Myocyte (in vitro differentiated cells): ENCODE measurements at places on chromosomes 4 and X. TPM values are rescaled to one million over a fixed set of nuclear protein-coding genes. Genes with fewer than 3 reads are reported as not detected.
A peak's percentile ranks its signal among the peaks of the same experiment; 100 is the strongest.

The SPANXA1 gene
- total RNA-seq: not detected in 2 replicates

- no peak for DNase-seq
Observed at GRCh38 chr4:26607776-26608175, 23.9 kb downstream of the TBC1D19 start.

DNA sequence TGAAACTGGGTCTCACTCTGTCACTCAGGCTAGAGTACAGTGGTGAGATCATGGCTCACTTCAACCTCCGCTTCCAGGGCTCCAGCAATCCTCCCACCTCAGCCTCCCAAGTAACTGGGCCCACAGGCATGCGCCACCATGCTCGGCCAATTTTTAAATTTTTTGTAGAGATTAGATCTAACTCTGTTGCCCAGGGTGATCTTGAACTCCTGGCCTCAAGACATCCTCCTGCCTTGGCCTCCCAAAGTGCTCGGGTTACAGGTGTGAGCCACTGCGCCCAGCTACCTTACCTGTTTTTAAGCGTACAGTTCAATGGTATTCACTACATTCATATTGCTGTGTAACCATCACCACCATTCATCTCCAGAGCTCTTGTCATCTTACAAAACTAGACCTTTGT, 41.5 kb downstream of the ING2 start:
- DNase-seq: no peak

- DNase-seq: no peak
Observed at GRCh38 chr4:85889314-85889713, 414.4 kb downstream of the ARHGAP24 start.

DNA sequence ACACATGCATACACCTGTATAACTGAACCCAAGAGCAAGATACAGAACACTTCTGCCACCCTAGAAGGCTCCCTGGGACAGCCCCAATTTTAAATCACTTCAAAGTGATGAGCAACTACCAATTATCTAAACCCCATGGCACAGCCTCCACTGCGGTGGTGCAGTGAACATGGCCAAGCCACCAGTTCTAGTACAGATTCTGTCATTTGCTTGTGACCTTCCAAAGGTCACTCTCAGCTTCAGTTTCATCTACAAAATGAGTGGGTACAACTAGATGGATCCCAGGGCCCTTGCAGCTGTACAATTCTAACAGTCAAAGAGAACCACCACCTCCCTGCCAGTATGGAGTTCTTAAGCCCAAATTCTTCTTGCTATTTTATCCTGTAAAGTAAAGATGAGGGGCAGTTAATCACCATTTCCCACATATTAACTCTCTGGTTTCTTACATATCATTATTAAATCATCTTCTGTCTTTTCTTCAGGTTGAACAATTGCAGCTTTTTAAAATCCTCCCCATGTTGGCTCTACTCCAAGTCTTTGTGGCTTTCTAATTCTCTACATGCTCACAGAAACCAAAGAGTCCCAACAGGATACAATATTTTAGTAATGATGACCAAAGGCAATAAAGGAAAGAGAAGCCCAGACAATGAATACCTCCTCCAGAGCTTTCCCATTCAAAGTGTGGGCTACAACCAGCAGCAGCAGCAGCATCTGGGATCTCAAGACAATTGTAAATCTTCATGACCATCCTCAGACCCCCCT, 39.0 kb upstream of the GPM6B start:
- no peak for DNase-seq

The RAB9B gene
- total RNA-seq: 2.1 and 2.9 TPM in 2 replicates

- DNase-seq: no peak
Observed at GRCh38 chr4:46984781-46985180, 8.6 kb downstream of the GABRA4 start.

The HMX1 gene
- total RNA-seq: not detected in 2 replicates

DNA sequence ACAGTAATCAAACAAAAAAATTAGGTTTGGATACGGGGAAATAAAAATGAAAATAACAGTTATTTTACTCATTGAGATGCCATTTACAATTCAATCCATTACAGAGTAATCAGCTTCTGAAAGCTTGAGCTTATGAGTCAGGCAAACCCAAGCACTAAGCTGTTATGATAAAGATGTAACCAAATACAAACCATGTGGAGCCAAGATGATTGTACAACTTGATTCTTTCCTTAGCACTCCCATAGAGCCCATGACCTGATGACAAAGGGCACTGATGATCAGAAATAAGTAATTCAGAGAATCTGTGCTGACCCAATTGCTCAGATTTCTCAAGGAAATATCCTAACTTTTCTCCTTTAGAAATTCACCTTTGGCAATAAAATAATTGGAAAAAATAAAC, 40.5 kb upstream of the PRKG2 start:
- peak; percentile 11 for DNase-seq

DNA sequence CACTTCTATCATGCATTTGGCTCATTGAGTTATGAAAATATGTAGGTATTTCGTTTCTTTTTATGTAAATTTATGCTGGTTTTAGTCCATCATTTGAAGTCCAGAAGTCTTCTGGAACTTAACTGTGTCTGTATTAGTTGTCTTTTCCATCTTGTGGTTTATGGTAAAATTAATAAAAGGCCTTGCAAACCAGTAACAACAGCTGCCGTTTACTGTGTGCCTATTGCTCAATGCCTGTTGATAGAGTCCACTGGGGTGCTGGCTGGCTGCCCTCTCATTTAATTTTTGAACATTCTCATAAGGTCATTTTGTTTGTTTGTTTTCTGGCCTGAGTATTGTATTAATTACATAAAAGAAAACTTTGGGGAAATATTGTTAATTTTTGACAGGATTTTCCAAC, 98.0 kb downstream of the NAA11 start:
- peak; percentile 75 for DNase-seq

The SOX3 gene
- total RNA-seq: not detected in 2 replicates

DNA sequence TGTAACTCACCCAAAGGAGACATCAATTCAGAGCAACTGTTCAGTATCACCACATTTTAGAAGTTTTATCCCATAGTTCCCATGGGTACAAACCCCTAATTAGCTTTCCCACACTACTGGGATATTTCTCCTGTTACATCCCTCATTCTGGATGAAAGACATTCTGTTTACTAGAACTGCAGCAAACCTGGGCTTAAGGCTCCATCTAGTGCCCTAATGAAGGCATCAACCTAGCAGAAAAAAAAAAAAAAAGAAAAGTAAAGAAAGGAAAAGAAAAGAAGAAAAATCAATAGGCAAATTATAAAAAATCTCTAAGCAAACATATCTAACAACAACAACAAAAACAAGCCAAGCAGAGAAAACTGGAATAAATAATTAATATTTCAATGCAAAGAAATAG, 133.7 kb upstream of the CPXCR1 start:
- DNase-seq: no peak

GRCh38 chrX:136354201-136354600, 53.4 kb downstream of the ADGRG4 start:
- DNase-seq: no peak

DNA sequence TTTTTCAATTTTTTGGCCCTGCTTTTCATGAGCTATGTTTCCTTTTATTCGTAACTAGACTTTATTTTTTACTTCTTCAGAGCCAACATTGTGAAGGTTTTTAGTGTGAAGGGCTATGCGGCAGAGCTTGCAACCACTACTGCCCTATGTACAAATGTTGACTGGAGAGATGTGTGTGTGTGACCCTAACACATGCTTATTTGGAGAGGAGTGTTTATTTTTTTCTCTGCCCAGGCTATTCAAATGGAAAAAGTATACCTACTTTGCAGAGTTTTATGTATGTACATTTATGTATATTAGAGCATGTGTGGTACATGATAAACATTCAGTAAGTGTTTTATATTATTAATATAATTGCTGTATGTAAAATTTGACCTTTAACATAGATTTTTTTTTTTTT, 86.5 kb downstream of the WWC2 start:
- no peak for DNase-seq

DNA sequence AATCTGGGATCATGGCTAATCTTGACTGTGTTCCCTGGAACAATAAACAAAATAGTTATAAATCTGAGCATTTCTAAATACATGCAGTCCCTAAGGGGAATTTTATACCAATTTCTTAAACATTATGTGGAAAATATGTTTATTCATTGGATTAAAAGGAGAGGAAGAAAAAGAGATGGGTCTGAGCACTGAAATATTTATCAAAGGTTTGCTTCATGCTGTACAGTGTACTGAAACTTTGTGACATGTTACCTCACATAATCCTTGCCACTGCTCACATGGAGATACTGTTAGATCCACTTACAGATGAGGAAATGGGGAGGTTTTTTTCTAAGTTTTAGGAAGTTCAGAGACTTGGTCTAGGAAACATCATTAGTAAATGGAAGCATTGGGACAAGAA, 443.6 kb downstream of the SPRY1 start:
- no peak for DNase-seq

DNA sequence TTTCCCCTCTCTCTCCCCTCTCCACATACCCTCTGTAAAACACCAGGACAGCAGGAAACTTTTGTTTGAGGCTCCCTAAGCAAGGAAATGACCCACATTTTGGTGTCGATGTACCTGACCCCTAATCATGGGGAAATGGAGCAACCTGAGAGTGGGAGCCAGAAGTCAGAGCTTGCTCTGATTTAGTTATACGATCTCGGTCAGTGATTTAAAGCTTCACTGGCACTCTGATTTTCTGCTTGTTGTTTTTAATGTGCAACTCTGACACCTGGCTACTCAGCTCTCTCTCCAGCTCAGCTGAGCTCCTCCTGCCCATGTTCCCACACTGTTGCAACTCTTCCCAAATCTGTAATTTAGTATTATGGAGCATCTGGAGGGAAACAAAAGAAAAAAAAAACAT, 408.6 kb downstream of the ADAM29 start:
- DNase-seq: no peak

GRCh38 chr4:77015390-77015789, 60.4 kb downstream of the CCNI start:
- DNase-seq: no peak

The RNF128 gene
- total RNA-seq: 0.53 and 1.4 TPM in 2 replicates

GRCh38 chr4:8079916-8080753, 78.5 kb downstream of the ABLIM2 start:
- DNase-seq: no peak

DNA sequence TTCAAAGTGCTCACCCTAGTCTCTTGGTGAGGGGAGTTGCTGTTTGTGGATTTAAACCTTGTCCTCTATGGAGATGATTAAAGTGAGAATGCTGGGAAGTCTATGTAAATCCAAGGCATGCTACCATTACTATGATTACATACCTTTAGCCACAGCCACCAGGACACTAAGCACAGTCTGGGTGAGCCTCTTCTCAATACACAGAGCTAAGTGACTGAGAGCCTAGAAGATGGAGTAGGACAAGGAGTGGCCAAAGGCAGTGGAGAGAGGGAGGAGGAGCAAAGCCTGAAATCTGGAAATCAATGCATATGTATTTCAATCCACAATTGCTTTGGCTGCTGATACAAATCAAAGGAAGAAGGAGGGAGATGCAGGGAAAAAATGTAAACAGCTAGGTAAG, 12.7 kb upstream of the TSPAN5 start:
- no peak for DNase-seq

DNA sequence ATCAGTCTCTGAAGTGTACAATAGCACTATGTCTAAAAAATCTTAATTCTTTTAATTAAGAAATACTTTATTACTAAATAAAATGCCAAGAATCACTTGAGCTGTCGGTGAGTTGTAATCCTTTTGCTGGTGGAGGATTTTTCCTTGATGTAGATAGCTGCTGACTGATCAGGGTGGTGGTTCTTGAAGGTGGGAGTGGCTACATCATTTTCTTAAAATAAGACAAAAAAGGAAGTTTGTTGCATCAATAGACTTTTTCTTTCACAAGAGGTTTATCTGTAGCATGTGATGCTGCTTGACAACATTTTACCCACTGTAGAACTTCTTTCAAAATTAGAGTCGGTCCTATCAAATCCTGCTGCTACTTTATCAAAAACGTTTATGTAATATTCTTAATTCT, 68.8 kb upstream of the ZC4H2 start:
- no peak for DNase-seq

DNA sequence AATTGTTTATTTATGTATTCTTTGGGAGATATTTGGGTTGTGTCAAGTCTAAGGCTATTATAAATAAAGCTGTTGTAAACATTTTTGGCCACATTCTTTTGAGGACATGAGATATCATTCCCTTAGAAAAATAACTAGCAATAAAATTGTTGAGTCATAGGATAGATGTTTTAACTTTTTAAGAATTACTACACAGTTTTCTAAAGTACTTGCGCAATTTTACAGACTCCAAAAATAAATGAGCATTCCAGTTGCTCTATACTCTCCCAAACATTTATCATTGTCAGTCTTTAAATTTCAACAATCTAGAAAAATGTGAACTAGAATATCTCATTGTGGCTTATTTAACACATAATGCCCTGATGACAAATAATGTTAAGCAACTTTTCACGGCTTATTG, 189.1 kb upstream of the ADGRL3 start:
- no peak for DNase-seq

- peak; percentile 78 for DNase-seq
Observed at GRCh38 chr4:5050520-5051277, 581 bp upstream of the STK32B start.

The FAM47A gene
- total RNA-seq: not detected in 2 replicates

DNA sequence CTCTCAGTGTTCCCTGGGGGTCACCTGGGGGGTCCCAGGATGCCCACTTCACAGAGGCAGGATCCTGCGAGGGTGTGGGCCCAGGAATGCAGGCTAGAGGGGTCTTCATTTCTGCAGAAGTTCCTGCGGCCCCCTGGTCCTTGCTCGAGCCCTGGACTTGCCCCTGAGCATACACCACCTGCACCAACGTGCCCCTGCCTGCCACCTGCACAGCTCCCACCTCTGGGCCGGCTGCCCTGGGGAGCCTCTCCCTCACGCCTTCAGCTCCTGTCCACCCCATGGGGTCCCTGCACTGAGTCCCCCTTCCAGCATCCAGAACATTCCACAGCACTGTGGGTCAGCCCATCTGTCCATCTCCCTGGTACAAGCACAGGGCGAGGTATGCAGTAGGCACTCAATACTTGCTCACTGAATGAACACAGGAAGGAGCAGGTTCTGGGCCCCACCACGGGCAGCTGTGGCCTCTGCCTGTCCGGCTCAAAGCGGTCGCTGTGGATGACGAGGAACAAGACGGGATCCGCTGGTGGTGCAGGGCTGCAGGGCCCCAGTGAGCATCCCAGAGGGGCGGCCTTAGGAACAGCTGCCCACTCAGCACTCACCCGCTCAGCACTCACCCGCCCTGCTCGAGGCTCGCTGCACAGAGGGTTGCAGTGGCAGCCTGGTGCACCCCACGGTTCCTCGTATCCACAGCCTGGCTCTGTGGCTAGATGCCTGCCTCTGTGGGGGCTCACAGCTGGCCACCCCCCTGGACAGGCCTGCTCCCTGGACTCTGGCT, 70.5 kb upstream of the MXD4 start:
- DNase-seq: no peak
